ENCODE measurements at places on chromosomes 6 and 20.

DNA sequence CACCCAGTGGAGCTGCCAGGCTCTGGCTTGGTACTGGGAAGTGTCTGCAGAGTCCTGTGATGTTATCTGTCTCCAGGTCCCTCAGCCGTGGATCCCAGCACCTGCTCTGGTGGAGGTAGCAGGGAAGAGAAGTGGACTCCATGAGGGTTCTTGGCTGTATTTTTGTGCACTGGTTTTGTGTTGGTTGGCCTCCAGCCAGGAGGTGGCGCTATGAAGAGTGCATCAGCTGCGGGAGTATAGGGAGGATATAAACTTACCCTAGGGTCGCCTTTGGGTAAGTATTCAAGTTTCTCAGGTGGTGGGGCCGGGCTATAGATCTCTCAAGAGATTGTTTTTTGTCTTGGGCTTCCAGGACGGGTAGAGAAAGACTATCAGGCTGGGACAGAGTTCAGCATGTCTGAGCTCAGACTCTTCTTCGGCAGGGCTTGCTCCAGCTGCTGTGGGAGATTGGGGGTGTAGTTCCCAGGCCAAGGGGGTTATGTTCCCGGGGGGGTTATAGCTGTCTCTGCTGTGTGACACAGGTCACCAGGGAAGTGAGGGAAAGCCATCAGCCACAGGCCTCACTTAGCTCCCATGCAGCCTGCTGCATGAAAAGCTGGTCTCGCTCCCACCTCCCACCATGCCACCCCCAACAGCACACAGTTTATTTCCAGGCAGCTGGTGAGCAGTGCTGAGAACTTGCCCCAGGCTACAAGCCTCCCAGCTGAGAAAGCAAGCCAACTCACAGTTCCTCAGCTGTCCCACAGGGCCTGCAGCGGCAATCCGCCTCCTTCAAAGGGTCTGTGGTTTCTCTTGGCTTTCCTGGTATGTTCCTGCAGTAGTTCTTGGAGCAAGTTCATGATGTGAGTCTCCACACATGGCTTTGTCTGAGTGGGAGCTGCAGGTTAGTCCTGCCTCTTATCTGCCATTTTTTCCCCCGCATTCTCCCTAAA is 115.7 kb downstream of the AIG1 start:
- peak; percentile 32 for DNase-seq

DNA sequence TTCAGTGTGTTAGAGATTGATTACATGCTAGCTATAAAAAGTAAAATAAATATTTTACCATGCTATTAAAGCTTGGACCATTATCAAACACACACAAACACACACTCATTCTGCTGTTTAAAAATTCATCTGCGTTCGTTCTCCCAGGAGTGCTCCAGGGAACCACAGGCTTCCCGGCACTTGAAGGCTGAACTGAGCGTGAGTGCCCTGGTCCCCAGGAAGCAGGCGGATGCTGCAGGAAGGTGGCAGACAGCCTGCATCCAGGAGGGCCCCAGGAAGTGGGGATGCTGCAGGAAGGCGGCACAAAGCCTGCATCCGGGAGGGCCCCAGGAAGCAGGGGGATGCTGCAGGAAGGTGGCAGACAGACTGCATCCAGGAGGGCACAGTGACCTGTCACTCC is 147.2 kb upstream of the SNX9 start:
- DNase-seq = no peak

DNA sequence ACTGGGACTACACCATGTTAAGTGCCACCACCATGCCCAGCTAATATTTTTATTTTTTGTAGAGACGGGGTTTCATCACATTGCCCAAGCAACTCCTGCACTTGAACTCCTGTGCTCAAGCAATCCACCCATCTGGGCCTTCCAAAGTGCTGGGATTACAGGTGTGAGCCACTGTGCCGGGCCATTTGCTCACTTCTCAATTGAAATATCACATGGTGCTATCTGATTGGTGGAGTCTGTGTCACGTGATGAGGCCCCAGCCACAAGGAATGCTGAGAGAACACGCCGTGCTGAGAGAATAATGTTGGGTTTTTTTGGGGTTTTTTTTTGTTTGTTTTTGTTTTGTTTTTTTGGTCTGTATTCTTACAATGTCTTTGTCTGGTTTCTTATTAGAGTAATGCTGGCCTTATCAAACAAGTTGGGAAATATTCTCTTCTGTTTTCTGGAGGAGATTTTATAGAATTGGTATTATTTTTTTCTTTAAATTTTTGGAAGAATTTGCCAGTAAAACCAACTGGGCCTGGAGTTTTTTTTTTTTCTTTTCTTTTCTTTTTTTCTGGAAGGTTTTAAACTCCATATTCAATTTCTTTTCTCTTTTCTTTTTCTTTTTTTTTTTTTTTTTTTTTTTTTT is 183.2 kb upstream of the KCNG1 start:
- no peak for DNase-seq

- no peak for DNase-seq
Observed at GRCh38 chr6:31158863-31159855, 770 bp downstream of the TCF19 start.

GRCh38 chr6:20575704-20576451 is 41.6 kb downstream of the CDKAL1 start:
- DNase-seq = no peak

- peak; percentile 80 for DNase-seq
Observed at GRCh38 chr20:21767739-21768223, 62.3 kb downstream of the PAX1 start.

- DNase-seq = no peak
Observed at GRCh38 chr6:92864966-92865555, 554.3 kb downstream of the EPHA7 start.
